ENCODE measurements at places on chromosomes 5 and 9. TPM values are rescaled to one million over a fixed set of nuclear protein-coding genes. Genes with fewer than 3 reads are reported as not detected.

DNA sequence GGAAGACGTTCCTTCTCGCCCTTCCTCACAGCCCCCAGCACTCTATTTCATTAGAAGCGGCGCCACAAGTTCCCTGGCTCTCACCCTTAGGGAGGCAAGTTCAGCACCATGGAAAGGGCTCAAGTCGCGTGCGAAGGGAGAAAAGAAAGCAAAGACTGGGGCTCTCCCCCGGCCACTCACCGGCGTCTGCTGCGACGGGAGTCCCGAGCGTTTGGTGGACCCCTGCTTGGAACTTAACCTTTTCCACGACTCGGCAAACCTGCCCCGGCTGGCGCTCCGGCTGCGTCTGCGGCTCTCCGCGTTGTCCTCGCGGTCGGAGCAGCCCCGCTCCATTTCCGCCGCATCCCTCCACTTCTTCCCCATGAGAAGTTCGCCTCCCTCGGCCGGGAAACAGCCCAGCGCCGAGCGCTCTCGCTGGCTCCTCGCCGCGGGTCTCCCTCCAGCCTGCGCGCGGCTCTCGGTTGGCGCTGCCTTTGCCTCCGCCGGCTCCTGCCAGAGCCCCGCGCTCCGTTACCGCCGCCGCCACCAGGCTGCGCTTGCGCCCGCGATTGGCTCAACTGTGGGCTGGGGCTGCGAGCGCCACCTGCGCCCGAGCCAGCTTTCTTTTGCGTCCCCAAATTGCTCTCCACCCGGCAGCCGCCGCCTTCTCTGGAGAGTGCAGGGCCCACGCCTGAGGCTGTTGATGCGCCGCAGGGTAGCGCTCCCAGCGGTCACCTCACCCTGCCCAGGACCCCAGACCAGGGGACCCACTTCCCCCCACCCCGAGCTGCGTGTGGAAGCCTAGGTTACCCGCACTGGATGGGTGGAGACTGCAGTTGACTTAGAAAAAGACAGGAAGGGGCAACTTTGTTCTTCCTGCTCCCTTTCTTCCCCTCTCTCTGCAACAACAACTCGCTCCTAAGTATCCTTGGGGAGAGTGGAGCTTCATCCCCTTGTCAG, 321.6 kb downstream of the CEMIP2 start:
- DNase-seq, result no peak

- no peak for DNase-seq
Observed at GRCh38 chr5:7534505-7534904, 138.6 kb downstream of the ADCY2 start.

DNA sequence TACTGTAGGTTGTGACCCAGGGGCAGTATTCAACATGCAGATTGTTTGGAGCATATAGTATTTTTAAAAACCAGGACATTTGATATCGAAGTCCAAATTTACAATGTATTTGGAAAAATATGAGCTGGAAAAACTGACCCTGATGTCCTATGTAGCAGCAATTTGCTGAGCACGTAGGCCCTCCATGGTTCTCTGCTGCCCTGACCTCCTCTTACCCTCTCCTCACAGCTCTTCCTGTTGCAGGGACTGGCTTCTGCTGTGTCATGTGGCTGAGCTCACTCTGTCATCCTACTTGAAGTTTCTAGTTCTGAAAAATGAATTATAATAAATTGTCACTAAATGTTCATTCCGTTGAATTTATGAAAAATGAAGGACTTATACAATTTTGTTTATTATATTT, 4.1 kb upstream of the ASPN start:
- DNase-seq, result no peak

- no peak for DNase-seq
Observed at GRCh38 chr5:153445875-153446579, 44.4 kb upstream of the GRIA1 start.

DNA sequence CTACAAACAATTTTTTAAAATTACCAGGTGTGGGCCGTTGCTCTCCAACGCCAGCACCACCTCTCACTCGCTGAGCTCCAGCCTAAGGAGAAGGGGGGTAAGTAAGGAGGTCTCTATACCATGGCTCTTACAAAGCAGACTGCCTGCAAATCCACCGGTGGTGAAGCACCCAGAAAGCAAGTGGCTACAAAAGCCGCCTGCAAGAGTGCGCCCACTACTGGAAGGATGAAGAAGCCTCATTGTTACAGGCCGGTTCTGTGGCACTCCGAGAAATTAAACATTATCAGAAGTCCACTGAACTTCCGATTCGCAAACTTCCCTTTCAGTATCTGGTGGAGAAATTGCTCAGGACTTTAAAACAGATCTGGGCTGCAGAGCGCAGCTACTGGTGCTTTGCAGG, 46.0 kb downstream of the CDO1 start:
- DNase-seq, result no peak

- DNase-seq, result no peak
Observed at GRCh38 chr9:99516657-99517049, 294.6 kb downstream of the SEC61B start.

GRCh38 chr5:141883892-141884318, 5.7 kb upstream of the PCDH1 start:
- no peak for DNase-seq

- no peak for DNase-seq
Observed at GRCh38 chr9:96163161-96163560, 138.8 kb downstream of the HSD17B3 start.

DNA sequence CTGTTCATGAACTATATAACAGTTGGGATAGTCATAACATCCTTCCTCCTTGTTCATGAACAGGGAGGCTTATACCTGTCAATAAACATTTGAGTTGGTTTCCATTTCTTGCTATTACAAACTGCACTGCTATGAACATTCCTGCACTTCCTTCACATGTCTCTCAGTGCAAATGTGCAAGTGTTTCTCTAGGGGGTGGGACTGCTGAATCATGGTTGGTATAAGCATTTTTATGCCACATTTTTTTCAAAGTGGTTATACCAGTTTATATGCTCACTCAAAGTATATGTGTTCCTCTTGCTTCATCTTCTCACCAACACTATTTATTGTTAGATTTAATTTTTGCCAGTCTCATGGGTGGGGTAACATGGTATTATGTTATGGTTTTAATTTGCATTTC, 25.8 kb upstream of the TPD52L3 start:
- DNase-seq, result no peak

DNA sequence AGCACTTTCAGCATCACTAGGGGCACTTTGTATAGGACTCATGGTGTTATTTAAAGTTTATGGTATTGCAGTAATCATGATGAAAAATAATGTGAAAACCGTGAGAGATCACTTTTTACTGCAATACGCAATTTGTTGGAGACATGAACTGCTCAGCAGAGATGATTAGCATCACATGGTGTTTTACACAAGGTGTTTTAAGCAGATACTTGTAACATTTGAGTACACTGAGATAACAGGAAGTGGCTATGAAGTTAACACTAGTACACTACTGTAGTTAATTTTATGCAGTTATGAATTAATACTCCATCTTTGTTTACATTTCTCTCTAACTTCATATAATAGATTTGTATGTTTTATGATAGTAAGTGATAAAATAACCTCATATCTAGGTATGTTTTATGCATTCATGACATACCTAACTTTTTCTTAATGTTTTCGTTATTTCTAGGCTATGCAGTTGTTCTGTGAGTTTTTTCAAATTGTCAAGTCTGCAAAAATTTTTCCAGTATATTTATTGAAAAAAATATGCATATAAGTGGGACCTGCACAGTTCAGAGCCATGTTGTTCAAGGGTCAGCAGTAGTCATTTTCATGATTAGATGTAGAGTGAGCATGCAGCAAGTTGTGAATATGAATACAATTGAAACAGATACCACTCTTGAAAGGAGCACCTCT, 13.0 kb downstream of the SUB1 start:
- no peak for DNase-seq

GRCh38 chr5:147360816-147361215, 126.0 kb downstream of the STK32A start:
- no peak for DNase-seq

TSSK1B gene
- total RNA-seq, result not detected

COL23A1 gene
- total RNA-seq, result 0.28 TPM

TAF11L9 gene
- not detected for total RNA-seq

GFI1B gene
- not detected for total RNA-seq

TRIM7 gene
- total RNA-seq, result 2.2 TPM

DEPDC1B gene
- total RNA-seq, result 11.3 TPM

Measured in CD8-positive, alpha-beta memory T cell (primary cell).